MV-4-11 (cell line): ENCODE measurements at places on chromosomes 13 and 19.
A peak's percentile ranks its signal among the peaks of the same experiment; 100 is the strongest.

GRCh38 chr19:1678073-1678472 is 25.7 kb upstream of the TCF3 start:
- no peak for DNase-seq

DNA sequence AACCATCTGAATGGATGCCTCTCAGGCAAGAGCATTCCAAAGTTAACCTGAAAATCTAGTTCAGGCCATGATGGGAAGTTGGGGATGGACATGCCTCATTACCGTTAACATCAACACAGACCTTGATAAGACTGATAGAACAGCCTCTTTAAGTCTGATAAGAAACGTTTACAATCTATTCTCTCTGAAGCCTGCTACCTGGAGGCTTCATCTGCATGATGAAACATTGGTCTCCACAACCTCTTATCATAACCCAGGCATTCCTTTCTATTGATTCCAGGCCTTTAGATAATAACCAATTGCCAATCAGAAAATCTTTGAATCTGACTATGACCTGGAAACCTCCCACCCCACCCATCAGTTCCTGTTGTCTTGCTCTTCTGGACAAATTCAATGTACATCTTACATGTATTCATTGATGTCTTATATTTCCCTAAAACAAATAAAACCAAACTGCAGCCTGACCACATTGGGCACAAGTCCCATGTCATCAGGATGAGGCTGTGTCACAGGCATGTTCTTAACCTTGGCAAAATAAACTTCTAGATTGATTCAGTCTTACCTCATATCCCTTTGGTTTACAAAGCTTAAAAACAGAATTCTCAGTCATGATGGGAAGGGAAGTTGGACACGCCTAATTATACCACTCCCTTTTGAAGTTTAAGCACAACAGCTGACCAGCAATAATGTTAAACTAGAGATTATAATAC is 843.8 kb upstream of the SPRY2 start:
- DNase-seq = no peak

- peak; percentile 39 for DNase-seq
Observed at GRCh38 chr19:18300930-18301717, 19.7 kb upstream of the JUND start.

GRCh38 chr19:19185853-19186740 is 5.9 kb downstream of the BORCS8 start:
- DNase-seq = peak; percentile 98

GRCh38 chr13:76892488-76892887 is 6.3 kb upstream of the KCTD12 start:
- no peak for DNase-seq
